Activated CD8-positive, alpha-beta memory T cell treated with anti-CD3 and anti-CD28 coated beads for 4 hours (primary cell): ENCODE measurements at places on chromosomes 5 and 9.

- no peak for DNase-seq
These were observed 56.9 kb upstream of the MTMR12 start for GRCh38 chr5:32369542-32370155.

GRCh38 chr5:6454628-6455053 is 6.0 kb downstream of the UBE2QL1 start:
- no peak for DNase-seq

- peak; percentile 28 for DNase-seq
These were observed 9.1 kb upstream of the URM1 start for GRCh38 chr9:128361986-128362646.

DNA sequence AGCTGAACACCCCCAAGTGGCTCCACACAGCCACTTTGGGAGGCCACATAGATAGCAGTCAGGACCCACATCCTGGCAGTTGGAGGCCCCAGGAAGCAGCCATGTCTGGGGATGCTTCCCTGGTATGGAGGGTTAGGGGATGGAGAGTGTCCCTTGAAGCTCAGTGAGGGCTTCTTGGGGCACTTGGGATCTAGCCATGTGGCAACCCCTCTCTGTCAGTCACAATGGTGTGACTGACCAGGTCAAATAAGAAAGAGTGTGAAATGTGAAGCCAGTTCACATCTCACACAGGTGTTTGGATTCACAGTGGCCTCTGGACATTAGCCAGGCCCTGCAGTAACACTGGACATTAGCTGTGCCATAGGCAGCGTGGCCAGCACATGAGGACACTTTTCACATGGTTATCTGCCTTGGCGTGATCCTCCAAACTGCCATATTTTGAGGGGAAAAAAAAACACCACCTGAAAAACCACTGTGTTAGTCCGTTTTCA is 53.9 kb upstream of the IL17B start:
- DNase-seq: no peak

DNA sequence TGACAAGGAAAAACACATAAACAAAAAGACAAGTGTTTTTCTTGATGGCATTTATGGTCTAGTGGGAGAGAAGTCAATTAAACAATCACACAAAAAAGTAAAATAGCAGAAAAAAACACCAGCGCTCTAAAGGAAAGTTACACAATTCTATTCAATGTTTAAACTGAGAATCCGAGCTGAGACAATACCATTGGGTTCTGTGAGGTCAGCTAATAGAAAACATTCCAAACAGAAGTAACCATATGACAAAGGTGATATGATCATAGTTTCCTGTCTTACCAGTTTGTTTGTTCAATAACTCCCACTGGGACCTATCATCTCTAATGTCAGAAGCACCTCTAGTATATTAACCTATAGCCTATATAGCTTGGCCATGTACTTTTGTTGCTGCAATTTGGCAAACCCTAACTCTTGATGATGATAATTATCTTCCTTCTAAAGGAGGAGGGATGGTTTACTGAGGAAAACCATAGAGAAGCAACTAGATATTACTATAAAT is 1030.0 kb downstream of the CDH12 start:
- DNase-seq: no peak

- no peak for DNase-seq
These were observed 21.3 kb upstream of the RNF145 start for GRCh38 chr5:159230657-159231056.

- no peak for DNase-seq
These were observed 13.4 kb downstream of the ELOVL7 start for GRCh38 chr5:60830581-60831127.

DNA sequence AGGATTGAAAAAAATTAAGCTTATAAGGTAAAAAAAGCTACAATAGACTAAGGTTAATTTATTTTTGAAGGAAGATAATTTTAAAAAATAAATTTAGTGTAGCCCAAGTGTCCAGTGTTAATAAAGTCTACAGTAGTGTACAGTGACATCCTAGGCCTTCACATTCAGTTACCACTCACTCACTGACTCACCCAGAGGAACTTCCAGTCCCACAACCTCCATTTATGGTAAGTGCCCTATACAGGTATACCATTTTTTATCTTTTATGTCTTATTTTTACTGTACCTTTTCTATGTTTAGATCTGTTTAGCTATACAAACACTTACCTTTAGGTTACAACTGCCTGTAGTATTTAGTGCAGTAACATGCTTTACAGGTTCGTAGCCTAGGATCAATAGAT is 79.8 kb upstream of the ZNF462 start:
- DNase-seq: no peak

DNA sequence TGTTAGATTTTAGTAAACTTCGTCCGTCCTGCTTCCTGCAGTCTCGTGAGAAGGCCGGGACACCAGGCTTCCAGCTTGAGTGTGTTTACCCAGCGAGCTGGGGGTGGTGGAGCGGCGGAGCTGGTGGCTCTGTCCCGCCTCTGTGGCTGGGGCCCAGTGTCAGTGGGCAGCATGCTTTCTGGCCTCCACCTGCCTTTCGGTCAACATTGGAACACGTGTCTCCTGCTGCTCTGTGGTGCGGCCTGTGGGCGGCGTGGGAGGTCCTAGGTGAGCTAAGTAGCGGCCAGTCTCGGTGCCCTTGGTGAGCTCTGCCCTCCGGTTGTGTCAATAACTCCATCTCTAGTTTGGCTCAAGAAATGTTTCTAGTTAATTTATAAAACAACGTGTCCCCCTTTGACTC is 125.9 kb downstream of the GADD45G start:
- no peak for DNase-seq

DNA sequence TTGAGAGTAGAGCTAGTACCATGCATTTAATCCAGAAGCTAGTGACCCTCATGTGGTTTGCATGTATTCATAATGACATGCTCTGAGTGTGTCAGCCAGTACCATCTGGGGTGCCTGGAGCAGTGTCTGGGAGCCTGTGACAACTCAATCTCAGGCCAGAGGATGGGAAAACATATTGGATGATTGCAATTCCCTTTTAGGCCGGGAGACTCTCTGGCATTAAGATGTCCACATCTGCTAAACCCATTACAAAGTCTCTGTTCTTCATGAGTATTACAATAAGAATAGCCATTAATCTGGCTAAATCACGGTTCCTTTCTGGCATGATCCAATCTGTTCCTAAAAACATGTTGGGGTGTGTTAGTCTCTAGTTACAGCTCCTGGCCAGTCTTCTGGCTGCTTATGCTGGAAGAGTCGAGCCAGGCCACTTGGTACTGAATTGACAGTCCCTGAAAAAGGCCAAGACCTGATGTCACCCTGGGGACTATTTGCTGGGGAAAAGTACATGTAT is 475.7 kb downstream of the ENC1 start:
- no peak for DNase-seq

- no peak for DNase-seq
These were observed 83.7 kb upstream of the IRX1 start for GRCh38 chr5:3511934-3512333.

GRCh38 chr5:151186538-151186937 is 29.0 kb upstream of the ANXA6 start:
- no peak for DNase-seq

- no peak for DNase-seq
These were observed 212.0 kb downstream of the ARHGAP26 start for GRCh38 chr5:142981886-142982820.

- no peak for DNase-seq
These were observed 276.0 kb upstream of the DMRT1 start for GRCh38 chr9:565528-565927.

DNA sequence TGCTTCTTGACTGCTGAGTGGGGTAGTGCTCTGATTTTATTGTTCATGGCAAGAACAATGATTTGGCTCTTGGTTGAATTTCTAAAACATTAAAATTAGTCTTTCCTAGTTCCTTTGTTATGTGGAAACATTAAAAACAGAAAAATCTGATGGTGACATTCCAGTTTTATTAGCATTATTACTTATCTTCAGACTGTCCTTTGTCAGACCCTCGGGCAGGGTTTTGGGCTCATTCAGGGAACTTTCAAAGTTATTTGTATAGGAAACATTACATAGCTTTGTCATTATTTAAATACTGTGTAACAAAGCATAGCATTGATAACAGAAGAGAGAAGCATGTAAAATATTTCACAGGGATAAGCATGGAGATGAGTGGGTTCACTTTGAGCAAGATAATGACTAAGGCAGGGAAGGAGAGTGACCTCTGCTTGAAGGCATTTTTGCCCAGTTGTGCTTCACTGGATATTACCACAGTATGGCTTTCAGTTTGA is 119.9 kb downstream of the KDM4C start:
- DNase-seq: no peak

GRCh38 chr5:31235381-31235780 is 41.9 kb downstream of the CDH6 start:
- no peak for DNase-seq

DNA sequence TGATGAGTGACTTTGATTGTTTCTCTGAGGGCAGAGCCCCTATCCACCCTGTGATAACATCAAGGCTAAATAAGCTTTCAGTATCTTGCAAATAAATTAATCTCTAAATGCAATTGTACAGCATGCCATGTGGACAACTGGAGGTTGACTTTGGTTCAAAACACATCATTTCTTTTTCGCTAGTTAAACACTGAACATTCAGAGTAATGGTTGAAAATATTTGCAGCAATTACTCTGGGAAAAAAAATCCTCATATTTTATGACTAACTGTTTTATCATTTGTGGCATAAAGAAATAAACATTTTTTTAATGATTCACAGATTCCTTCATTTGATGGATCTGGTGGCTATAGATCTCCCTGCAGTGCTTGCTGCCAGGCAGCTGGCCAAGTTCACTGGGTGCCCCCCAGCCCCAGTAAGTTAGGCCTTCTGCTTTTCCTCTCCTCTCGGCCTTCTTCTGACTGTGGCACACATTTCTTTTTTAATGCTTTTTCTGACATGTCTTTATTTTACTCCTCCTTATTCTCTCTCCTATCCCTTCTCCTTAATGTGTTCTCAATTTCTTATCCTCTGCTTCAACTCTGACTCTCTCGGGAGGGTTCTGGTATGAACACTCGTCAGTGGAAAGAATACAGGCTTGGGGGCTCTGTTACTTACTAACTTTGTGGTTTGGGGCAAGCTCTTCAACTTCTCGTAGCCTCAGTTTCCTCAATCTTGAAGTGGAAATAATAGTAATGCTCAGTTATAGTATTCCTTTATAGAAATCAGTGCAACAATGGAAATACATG is 69.6 kb downstream of the ADAMTSL1 start:
- DNase-seq: no peak

- DNase-seq: no peak
These were observed 138.1 kb downstream of the TSSK1B start for GRCh38 chr5:113296676-113297075.

DNA sequence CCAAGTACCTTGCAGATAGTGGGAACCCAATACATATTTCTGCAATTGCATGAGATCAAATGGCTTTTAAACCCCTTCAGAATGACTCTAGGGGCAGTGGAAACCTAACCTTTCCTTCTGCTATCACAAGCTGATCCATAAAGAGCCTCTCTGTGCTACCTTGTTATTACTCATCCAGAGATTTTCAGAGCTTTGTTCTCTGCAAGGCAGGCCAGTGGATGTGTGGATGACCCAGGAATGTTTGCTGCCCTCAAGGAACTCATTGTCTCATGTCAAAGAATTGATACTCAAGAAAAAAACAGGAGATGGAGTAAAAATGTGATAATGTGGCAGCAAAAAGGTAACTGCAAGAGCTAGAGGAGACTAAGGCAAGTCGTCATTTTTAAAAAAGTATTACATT is 164.1 kb downstream of the HMHB1 start:
- no peak for DNase-seq

GRCh38 chr9:112819635-112820496 is 69.3 kb downstream of the SNX30 start:
- no peak for DNase-seq

DNA sequence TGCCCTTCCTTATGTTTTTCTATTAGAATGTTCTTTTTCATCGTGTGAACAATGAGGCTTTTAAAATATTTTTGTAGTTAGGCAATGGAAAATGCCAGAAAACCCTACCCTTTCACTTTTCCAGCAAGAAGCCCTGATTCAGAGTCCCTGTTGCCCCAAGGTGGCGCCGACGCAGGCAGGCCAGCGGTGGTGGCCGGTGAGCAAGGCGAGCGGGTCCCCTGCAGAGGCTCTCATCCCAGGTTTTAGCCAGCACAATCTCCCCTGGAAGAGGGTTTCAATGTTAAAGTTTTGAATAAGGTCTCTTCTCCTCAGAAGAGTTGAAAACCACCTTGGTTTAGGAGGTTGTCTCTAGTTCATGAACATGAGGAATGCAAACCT is 40.8 kb upstream of the CKMT2 start:
- DNase-seq: no peak

- no peak for DNase-seq
These were observed 66.6 kb downstream of the ZNF474 start for GRCh38 chr5:122195802-122196394.

- no peak for DNase-seq
These were observed 14.1 kb downstream of the ALDH1B1 start for GRCh38 chr9:38406476-38407186.

DNA sequence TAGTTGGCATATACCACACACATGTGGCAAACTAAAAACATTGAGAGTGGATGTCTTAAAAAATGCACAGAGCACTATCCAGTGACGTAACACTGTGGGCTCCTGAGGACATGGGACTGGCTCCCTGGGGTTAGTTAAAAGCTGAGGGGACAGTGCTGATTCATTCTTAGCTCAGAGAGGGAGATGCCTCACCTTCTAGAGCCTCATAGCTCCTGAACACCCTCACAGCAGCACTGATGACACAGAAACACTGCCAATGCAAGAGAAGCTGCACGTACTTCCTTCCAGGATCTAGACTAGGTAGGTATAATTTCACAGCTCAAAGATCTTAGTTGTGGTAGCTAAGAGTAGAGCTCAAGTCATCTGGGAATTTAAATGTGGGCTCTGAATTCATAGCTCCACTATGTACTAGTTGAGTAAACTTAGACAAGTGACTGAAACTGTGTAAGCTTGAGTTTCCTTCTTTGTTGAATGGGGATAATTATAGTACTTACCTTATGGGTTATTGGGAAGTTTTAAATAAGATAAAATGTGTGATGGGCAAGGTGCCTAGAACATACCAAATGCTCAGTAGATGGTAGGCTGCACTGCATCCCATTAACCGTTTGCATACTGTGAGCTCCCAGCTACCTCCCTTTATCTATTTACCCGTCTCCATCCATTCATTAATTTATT is 279.9 kb downstream of the ASTN2 start:
- DNase-seq: no peak

DNA sequence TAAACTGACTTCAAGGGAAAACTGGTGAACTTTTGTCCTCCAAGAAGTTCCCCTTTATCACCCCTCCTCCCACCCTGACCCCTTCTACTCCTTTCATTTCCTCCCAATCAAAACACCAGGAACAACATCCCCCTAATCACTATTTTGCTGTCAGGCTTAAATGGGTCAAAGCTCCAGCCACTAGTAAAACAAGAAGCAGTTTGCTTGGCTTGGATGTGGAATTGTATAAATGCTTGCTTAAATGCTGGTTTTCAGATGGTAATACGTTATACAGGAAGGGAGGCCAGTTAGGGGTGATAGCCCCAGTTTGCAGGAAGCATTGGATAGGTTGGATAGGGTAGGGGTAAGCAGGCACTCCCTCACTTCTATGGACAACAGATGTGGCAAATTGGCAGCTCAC is 473.6 kb downstream of the AGTPBP1 start:
- no peak for DNase-seq

- DNase-seq: no peak
These were observed 13.3 kb downstream of the HMMR start for GRCh38 chr5:163473635-163474243.

GRCh38 chr9:34809504-34810186 is 99.7 kb upstream of the CCL21 start:
- DNase-seq: no peak
